ENCODE measurements at places on chromosomes 5 and 9.
A peak's percentile ranks its signal among the peaks of the same experiment; 100 is the strongest.

GRCh38 chr5:173454736-173455598, 126.8 kb upstream of the STC2 start:
- DNase-seq = no peak

GRCh38 chr9:14440062-14440461, 126.1 kb upstream of the NFIB start:
- DNase-seq = no peak

GRCh38 chr5:36570301-36571095, 35.9 kb upstream of the SLC1A3 start:
- no peak for DNase-seq

GRCh38 chr9:127526655-127527559, 75.6 kb downstream of the LRSAM1 start:
- no peak for DNase-seq

DNA sequence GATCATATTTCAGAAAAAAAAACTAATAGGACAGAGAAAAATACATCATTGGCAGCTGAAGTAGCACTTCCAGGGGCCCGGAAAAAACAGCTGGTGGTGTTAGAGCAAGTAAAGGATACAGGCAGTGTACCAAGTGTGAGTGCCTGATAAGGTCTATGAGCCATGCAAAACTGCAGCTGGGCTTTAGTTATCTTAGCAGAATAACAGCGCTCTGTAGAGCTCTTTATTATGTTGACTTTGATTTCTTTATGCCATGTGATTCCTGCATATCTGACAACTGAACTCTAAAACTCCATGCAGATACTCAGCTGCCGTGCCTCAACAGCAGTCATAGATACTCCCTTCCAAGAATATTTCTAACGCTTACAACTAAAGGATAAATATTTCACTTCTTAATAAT, 119.5 kb downstream of the CAAP1 start:
- no peak for DNase-seq

DNA sequence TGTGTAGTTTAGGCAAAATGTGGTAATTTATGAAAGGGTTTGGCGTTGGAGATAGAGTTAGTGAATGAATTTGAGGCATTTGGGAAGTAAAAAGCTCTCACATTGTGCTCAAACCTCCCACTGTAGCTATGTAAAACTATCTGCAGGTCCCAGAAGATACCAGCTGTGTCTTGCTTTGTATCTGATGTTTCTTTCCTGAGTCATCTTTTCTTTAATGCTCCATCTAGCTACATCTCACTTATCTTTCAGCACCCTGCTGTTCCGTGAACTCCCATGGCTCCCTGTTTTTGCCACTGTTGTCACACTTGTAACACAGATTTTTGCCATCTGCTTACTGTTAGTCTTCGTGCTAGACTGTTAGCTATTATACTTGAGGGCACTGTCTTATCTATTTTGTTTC, 253.1 kb downstream of the NPR3 start:
- DNase-seq = no peak

- peak; percentile 19 for DNase-seq
These were observed 28.8 kb upstream of the CDC23 start for GRCh38 chr5:138241688-138242571.

- no peak for DNase-seq
These were observed 119.3 kb downstream of the NR2F1-AS1 start for GRCh38 chr5:93461756-93462155.

GRCh38 chr5:35990520-35990919, 670 bp downstream of the UGT3A1 start:
- no peak for DNase-seq

DNA sequence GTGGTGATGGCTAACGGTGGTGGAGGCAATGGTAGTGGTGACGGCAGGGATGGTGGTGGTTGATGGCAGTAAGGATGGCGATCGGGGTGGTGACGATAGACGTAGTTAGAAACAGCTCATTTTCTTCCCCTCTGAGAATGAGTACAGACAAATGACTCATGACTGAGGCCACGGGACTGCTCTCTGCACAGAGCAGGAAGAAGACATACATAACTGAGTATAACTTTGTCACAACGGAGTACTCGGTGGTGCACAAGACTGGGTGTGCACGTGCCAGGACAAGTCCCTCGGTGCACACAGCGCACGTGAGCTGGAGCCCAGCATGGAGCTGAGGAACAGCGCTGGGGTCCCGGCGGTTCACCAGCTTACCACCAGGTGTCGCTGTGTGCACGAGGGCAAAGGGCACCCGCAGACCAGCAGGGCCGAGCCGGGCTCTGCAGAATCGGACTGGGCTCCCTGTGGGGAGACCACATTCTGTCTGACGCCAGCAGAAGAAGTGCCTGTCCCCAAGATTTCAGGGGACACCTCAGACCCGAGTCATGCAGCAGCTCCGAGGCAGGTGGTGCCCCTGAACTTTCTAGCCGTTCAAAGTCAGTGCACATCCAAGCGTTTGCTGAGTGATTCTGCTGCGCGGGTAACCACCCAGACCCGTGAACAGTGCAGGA, 188.6 kb downstream of the FSTL4 start:
- no peak for DNase-seq

DNA sequence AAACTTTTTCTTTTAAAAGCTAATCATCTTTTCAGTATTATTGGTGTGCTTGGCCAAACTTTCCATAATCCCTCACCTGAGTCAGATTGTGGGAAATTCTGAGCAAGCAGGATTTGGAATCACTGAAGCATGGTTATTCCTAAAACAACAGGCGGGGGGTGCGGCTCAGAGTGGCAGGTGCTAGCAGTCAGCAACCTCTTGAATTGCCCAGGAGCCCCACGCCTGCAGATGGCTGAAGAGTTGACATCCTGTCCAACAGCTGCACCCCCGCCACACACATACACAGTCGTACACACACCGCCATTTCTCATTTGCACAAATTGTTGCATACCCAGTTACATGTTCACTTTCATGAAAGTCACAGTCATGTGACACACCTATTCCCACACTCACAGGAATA, 96.6 kb downstream of the LHX2 start:
- no peak for DNase-seq

DNA sequence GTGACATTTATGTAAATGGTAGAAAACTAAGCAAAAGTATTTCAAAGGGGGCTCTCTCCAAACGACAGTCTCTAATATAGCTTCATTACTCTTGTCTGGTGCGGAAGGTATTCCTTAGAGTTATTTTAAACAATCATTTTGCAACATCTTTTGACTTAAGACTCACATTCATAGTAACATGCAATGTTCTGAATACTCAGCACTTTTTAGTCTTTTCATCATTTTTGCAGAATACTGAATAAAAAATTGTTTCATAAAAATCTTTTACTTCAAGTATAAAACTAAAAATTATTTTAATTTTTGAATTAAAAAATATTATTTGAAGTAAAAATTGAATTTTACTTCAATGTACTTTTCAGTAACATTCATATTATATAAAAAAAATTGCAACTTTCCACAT, 321.1 kb downstream of the PLK2 start:
- DNase-seq = no peak

DNA sequence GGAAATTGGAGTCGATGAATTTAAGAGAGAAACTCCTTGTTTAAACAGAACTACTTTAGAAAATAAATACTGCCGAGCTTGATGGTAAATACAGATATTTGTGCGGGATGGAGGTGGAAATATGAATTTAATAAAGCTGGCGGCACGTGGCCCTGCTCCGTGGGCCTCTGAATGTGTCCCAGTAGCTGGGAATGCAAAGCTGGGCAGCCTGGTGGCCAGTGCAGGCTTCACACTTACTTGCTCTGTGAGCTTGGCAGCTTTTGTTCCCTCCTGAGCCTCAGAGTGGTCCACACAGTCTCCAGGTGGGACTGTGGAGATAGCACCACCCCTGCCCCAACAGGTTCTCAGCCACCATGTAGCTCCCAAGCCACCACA, 45.9 kb downstream of the BARX1 start:
- DNase-seq = no peak

DNA sequence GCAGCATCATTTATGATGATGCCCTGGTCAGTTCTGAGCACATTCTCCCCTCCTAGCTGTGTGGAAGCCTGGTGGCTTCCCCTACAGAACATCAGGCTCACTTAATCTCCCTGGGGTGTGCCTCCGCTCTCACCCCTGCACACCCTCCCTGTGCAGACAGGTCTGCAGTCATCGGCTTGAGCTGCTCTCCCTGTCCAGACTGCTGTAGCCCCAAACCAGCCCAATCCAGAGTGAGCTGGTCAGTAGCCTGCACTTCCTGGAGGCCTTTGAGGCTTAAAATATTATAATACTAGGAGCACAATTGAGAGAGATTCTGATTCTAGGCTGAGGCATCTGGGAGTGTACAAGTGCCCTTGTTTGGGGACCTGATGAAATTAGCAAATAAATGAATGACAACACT, 60.2 kb downstream of the PPARGC1B start:
- DNase-seq = no peak

GRCh38 chr9:120403543-120403856, 176.5 kb downstream of the CDK5RAP2 start:
- DNase-seq = no peak

DNA sequence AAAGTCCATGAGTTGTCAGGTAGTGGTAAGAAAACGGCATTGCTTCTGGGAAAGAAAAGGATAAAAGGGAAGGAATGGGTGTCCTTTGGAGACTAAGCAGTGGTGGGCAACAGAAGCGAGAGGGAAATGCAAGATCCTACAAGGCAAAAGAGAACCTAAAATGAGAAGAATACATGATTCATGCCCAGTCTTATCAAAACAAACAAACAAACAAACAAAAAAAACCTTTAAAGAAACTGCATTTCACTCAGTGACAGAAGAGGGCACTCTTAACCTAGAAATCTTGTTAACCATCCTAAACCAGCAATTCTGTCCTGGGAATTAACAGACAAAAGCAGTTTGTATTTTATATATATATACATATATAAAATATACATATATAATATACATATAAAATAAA, 88.5 kb downstream of the SUSD1 start:
- no peak for DNase-seq

DNA sequence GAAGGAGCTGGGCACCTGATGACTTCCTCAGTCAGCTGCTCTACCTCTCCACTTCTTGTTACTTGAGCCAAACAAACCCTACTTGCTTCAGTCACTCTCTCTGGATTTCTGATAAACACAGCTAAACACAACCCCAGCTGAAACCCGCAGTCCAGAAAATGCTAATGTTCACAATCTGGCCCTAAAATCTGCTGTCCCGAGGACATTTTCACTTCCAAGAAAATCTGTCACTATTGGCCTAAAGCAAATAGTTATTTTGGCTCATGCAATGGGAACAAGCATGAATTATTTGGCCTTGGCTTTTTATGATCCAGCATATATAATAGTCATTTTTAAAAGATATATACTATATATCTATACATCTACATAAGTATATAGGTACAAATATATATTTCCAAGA, 19.1 kb downstream of the FAM81B start:
- no peak for DNase-seq

DNA sequence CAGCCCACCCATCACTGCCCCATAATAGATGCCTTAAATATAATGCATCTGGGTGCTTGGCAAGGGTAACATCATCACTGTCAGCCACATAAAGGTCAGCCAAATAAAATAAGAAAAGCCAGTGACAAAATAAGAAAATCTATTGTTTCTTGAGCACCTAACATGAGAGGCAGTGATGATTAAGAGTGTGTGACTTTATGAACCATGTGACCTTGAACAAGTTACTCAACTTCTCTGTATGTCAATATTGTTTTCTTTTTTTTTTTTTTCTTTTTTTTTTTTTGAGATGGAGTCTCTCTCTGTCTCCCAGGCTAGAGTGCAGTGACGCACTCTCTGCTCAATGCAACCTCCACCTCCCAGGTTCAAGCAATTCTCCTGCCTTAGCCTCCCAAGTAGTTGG, 98.7 kb downstream of the CDK5RAP2 start:
- DNase-seq = no peak

DNA sequence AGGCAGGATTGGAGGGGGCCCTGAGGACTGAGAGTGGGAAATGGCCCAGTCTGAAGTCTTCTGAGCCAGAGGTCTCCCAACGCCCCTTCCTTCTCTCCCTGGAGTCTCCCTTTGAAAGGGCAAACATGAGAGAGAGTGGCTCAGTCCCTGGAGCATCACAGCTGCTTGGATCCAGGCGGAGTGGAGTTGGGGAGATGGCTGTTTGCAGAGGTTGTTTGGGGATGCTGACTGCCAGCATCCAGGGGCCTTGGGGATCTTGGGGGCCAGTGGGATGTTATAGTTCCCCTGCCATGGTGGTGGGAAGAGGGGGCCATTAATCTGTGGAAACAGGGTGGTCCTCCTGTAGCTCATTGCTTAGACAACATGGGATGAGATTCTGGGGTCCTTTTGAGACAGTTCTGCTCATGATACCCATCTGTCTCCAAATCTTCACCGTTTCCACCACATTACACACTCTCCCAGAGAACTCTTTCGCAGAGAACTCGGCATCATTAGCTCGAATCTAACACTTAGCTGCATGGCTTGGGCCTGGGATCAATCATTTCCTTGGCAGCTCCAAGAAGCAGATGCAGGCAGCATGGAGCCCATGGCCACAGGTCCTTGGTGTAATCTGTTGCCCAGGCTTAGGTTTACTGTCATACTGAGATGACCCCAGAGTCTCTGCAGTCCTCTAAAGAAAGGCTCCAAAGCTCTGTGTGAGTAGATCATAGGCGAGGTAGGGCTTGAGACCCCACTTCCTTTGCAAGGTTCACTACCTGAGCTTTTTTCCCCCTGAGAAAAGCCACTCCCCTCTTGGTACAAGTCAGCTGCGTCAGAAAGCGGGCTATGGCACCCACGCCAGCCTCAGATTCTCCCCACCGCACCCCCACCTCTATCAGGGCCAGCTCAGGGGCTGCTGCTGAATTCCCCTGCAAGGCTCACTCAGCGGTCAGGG, 54.4 kb upstream of the SH3PXD2B start:
- no peak for DNase-seq

- DNase-seq = no peak
These were observed 21.3 kb downstream of the RPS6 start for GRCh38 chr9:19358701-19359100.

DNA sequence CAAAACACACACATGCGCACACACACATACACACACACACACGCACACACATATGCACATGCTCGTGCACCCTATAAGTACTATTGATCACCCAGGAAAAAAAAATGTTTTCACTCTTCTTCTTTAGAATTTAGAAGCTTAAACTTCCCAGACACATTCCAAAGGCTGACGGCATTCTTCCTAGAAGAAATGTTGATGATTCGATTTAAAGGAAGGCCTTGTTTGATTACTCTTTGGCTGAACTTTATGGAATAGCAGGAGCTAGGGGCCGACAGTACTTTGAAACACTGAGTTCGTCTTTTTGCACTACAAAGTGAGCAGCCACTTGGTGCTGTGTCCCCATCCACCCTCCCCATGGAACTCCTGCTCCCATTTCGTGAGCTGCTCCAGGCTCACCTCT, 113.2 kb downstream of the EGFLAM start:
- no peak for DNase-seq

- DNase-seq = no peak
These were observed 107.0 kb downstream of the CDH6 start for GRCh38 chr5:31300501-31300900.

GRCh38 chr5:132426525-132427138, 57.1 kb downstream of the SLC22A5 start:
- no peak for DNase-seq

- DNase-seq = no peak
These were observed 29.3 kb downstream of the PAPPA start for GRCh38 chr9:116182876-116183275.

- DNase-seq = no peak
These were observed 87.9 kb downstream of the ANKH start for GRCh38 chr5:14783691-14784090.

- no peak for DNase-seq
These were observed 71.0 kb upstream of the HMHB1 start for GRCh38 chr5:143740956-143741355.

Measured in renal cortex interstitium (tissue), 15 donors.